ENCODE measurements at places on chromosomes 11 and 22.

DNA sequence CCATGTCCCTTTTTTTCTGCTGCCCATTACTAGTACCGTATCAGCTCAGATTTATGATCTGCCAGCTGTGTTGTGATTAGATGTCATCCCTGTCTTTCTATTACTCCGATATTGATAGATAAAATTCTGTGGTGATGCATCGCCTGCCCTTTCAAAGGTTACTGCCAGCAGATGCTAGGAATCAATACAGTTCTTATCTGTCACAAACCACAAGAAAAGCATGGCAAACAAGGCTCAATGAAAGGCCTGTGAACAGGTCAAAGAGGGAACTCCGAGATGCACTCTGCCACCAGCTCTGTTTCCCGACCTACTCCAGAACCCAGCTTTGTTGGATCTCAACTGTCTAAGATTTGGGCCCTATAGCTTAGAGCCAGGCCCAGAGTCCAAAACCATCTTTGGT lies 246.0 kb downstream of the CADM1 start:
- DNase-seq: no peak

DNA sequence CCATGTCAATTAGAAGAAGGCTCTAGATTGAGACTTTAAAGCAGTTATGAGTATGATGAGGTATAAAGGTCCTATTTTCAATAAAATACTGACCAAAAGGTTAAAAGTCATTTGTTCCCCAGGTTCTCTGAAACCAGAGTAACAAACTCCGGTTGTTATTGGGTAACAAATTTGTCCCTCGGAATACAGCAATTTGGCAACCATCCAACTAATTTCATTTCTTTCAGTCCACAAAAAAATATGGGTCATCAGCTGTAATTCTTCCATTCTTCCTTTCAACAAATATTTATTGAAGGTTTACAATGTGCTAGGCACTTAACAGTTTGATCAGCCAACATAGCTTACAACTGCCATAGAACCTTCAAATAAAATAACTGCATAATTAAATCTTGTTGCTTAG lies 79.9 kb downstream of the TTC28 start:
- no peak for DNase-seq

GRCh38 chr11:57791321-57792059 lies 29.9 kb downstream of the CTNND1 start:
- DNase-seq: no peak

- no peak for DNase-seq
These were observed 324.0 kb downstream of the RAB38 start for GRCh38 chr11:87851234-87851633.

DNA sequence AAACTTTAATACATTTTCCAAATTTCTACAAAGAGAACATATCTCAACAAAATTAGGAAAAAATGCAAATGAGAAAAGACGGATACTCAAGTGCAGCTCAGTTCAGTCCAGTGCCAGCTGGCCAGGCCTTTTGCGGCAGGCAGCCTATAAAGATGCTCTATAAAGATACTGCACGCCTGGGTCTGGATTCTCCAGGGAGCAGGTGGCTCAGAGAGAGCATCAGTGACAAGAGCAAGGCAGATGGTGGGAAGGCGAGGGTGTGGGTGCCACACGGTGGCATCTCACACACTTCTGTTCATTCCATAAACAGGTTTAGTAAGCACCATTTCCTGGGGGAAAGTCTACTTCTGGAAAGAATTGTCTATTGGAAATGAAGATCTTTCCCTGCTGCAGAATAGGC lies 18.1 kb upstream of the SCN3B start:
- no peak for DNase-seq

All from neural crest cell (in vitro differentiated cells).